SK-N-DZ (cell line): ENCODE measurements at places on chromosomes 5 and 9.
A peak's percentile ranks its signal among the peaks of the same experiment; 100 is the strongest.

DNA sequence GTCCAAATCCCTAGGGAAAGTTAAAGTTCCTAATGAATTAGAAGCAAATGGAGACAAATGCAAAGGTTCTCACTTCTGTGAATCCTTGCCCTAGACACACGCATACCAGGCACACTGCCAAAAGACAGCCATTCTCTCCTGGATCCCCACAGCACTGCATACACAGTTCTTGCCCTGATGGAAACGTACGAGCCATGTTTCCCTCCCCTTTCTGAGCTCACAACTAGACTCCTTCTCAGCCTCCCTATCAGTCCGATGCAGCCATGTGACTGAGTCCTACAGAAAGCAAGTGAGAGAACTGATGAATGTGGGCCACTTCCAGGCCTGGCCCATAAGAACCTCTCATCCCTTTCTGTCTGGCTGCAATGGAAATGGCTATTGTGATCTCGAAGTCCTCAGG, 92.0 kb downstream of the ZNF608 start:
- DNase-seq = no peak

- DNase-seq = peak; percentile 90
Observed at GRCh38 chr9:130111786-130112537, 58.3 kb downstream of the GPR107 start.

GRCh38 chr5:76714751-76715485, 1.0 kb upstream of the F2R start:
- DNase-seq = no peak

GRCh38 chr5:143952809-143953208, 140.8 kb downstream of the HMHB1 start:
- DNase-seq = no peak

GRCh38 chr5:111235635-111236034, 11.5 kb downstream of the CAMK4 start:
- no peak for DNase-seq

GRCh38 chr9:14783358-14783757, 60.8 kb upstream of the CER1 start:
- no peak for DNase-seq

GRCh38 chr5:174175716-174176268, 130.3 kb downstream of the NSG2 start:
- no peak for DNase-seq

- no peak for DNase-seq
Observed at GRCh38 chr5:33762859-33763258, 128.9 kb downstream of the ADAMTS12 start.

GRCh38 chr5:176700239-176700847, 53.1 kb downstream of the TSPAN17 start:
- DNase-seq = peak; percentile 41

- DNase-seq = no peak
Observed at GRCh38 chr9:133576031-133576874, 32.9 kb downstream of the FAM163B start.

- DNase-seq = no peak
Observed at GRCh38 chr9:120284821-120285220, 295.1 kb downstream of the CDK5RAP2 start.

DNA sequence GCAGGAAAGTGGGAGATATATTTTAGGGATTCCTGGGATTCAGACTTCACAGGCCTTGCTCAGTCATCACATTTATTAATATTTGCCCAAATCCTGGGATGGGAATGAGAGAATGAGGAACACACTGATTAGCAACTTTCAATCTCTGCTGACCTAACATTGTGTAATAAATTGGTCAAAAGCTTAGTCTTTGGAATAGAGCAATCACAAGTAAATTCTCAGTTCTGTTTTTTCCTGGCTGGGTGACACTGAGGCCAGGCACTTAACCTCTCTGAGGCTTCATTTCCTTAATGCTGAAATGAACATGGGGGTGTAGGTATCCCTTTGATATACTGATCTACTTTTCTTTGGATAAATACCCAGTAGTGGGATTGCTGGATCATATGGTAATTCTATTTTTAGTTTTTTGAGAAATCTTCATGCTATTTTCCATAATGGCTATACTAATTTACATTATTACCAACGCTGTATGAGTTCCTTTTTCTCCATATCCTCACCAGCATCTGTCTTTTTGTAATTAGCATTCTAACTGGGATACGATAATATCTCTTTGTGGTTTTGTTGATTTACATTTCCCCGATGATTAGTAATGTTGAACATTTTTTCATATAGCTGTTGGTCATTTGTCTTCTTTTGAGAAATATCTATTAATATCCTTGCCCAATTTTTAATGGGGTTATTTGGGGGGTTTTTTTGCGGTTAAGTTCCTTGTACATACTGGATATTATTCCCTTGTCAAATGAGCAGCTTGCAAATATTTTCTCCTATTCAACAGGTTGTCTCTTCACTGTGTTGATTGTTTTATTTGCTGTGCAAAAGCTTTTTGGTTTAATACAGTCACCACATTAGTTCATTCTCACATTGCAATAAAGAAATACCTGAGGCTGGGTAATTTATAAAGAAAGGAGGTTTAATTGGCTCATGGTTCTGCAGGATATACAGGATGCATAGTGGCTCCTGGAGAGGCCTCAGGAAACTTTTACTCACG, 36.8 kb upstream of the NIPBL start:
- DNase-seq = no peak

- DNase-seq = no peak
Observed at GRCh38 chr9:125984461-125984860, 237.3 kb downstream of the PBX3 start.

DNA sequence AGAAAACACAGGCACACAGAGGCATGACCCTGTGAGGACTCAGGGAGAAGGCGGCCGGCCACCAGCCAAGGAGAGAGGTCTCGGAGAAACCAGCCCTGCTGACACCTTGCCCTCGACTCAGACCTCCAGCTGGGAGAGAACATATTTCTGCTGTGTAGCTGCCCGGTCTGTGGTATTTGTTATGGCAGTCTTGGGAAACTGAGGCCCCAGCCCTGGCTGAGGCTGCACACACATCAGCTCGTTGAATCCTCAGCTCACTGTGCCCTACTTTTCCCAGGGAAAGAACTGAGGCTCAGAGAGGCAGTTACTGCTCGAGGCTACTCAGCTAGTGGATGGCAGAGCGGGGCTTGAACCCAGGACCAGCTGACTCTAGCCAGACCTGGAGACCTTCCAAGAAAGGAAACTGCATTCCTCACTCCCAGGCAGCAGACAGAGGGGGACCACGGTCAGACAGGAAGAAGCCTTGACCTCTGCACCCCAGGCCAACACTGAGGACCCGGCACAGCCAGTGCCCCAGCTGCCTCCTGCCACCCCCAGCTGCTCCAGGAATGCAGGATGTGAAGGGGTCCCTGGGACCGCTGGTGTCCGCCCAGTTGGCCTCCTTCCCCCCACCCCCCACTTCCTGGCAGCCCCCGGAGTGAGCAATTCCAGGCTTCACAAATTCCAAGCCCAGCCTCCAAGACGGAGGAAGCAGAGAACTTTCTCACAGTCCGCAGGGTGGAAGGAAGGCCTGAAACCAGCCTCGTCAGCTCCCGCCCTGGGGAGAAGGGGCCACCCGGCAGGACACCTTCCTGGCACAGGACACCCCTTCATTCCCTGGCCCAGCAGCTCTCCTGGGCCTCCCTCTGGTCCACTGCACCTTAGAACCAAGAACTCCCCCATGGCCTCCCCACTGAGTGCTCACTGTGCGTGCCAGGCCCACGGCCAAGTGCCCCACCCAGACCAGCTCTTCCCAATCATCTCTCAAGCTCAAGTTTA, 69.9 kb downstream of the LRSAM1 start:
- no peak for DNase-seq

DNA sequence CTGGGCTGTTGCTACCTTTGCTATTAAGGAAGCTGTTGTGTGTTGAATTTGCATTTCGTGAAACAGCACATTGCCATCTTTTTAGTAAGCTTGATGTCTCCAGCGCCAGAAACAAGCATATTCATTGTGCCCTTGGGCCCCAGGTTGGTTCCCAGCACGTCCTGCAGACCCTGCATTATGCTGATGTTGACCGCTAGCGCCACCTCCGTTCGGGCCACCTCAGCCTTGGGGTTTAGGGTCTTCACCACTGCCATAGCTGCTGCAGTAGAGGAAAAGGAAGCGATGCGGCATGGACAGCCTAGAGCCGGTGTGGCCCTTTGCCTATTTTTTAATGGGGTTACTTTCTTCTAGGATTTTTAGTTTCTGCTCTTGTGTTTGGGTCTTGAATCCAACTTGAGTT, 23.8 kb upstream of the OTULIN start:
- DNase-seq = no peak

DNA sequence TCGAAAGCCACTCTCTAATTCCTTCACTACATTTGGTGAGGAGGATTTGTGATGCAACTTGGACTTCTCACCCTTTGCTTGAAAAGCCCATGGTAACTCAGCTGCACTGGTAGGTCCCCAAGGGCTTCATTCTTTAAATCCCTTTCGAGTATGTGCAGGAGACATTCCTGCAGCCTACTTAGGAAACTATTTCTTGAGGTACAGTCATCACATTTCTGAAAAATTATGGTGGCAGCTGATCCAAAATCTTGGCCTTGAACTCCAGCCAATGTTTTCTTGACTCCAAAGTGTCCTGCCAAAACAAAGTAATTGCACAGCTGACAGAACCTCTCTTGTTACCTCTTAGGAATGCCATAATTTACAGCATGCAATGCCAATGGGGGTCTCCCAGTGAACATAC, 99.7 kb downstream of the NPR3 start:
- DNase-seq = no peak

GRCh38 chr5:119745976-119746375, 116.6 kb downstream of the FAM170A start:
- DNase-seq = no peak

- no peak for DNase-seq
Observed at GRCh38 chr5:55171471-55171870, 1.5 kb downstream of the CDC20B start.

- no peak for DNase-seq
Observed at GRCh38 chr9:126055381-126055985, 271.1 kb upstream of the MVB12B start.

DNA sequence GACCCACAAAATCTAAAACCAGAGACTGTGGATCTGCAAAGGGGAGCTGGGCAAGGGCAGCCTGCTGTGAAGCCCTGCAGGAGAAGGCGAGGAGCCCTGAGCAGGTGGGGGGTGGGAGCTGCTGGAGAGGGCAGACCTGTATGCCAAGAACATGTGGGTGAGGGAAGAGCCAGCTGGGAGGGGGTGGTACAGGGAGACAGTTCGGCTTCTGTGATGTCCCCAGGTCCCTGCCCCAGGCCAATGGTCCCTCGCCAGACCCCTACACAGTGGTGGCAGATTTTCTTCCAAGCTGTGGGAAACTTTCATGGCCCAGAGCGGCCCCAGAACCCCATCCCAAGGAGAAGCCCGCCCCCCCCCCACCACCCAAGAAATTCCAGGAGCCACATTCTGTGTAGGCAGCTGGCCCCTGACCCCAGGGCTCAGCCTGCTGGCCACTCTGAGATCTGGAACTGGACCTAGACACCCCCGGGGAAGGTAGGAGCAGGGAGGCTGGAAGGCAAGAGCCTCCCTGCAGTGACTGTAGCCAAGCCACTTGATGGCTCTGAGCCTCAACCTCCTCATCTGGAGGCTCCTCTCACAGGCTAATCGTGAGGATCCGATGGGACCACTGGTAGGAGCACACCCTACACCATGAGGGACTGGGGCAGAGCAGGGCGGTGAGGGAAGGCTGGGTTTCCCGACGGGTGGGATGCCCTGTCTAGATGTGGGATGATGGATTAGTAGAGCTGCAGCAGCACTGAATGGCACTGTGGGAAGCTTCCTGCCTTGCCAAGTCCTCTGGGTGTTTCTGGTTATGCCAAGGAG, 22.6 kb upstream of the CSF1R start:
- DNase-seq = no peak

GRCh38 chr5:134124289-134125038, 10.0 kb downstream of the TCF7 start:
- DNase-seq = no peak

DNA sequence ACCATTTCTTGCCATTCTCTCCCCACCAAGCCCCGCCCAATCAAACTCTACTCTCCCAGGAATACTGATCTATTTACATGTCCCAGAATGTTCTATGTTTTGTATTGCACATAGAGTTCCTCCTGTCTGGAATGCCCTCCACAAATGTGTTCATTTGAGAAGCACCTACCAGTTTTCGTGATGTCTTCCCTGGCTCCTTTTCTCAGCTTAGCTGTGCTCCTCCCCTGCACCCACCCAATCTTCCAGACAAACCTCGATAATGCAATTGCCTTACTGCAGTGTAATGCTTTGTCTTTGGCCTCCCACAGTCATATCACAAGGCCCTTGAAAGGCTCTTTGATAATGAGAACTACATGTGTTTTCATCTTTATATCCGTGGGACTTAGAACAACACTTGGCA, 214.5 kb upstream of the ANKRD55 start:
- DNase-seq = no peak

GRCh38 chr9:5437254-5438216, at the start of gene PLGRKT:
Gene PLGRKT, minus strand, starts transcription at chr9:5437925. Its CDS starts 5,948 bp downstream, at chr9:5431977.
- DNase-seq = peak; percentile 87

DNA sequence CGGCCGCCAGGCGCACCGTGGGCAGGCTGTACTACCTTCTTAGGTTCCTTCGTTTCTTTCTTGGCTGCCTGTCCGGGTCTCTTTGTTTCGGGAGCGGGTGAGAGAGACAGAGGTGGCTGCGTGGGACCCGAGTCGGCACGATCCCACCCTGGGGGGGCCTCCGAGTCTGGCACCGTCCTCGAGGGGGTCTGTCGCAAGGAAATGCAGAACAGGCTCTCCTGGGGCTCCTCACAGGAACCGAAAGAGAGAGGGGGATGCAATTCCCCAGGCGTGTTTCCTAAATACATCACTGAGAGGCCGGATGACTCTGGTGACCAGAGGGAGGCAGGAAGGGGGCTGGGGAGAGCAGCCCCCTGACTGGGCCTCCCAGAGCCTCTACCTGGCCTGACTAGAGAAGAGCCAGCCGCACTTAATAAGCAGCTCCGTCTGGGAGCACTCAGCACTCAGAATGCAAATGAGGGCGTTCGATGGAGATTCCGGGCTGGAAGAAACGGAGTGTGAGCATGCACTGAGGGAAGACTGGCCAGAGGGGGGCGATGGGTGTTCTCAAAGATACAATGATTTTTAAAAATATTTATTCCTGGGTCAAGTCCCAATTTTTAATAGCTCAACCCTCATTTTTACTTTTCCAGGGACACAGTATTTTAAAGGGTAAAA, 11.7 kb upstream of the INPP5E start:
- DNase-seq = peak; percentile 64
